Vagina (tissue), 2 donors: ENCODE measurements at places on chromosomes 1 and 21.

- H3K36me3 ChIP-seq, result no peaks in the 10 kb centered on the region
- H3K27ac ChIP-seq, result no peak overlapping the region
- H3K27me3 ChIP-seq, result no peaks in the 10 kb centered on the region
- no peak overlapping the region for H3K4me3 ChIP-seq
- H3K4me1 ChIP-seq, result peaks cover 5% of the 10 kb centered on the region
- DNase-seq, result no peak
Observed at GRCh38 chr1:50369830-50370229, 53.4 kb downstream of the DMRTA2 start.

DNA sequence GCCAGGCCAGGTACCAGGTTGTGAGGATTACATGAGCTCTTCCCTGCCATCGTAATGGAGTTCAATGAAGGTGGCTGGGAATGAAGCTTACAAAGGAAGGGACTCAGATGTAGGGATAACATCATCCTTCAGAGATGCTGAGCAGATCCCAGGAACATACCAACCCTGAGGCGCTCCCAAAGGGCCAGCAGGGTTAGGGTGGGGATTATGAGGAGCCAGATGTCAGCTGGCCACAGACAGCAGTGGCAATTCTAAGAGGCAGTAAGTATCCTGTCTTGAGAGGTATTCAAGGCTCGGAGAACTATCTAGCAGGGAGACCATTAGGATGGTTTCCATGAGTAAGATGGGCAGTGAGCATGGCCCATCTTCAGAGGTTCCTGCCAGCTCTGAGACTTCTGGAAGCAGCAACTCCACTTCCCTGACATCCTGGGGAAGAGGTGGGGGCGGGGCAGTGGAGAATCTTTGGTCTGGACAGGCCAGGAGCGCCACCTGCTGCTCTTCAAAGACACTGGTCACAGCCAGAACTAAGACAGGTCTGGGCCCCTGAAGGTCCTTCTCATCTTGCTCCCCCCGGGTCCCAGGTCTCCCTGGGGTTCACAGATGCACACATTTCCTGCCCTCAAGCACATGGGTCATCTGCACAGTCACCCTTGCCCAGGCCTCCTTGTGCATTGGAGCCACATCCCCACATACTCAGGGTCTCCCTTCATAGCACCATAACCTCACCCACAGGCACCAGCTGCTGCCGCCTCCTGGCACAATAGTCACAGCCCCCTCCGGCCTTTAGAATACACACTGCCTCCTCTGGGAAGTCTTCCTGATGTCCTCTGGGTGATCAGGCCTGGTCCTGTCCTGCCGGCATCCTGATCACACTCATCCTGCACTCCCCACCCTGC is 2.7 kb upstream of the SDC3 start:
- H3K4me1 ChIP-seq, result peaks cover 35% of the 10 kb centered on the region
- DNase-seq, result no peak
- no peak overlapping the region for H3K4me3 ChIP-seq
- no peaks in the 10 kb centered on the region for H3K36me3 ChIP-seq
- peak overlapping the region; percentile 16 for H3K27ac ChIP-seq

- H3K27me3 ChIP-seq, result no peaks in the 10 kb centered on the region
- no peak overlapping the region for H3K4me3 ChIP-seq
- no peaks in the 10 kb centered on the region for H3K36me3 ChIP-seq
- H3K27ac ChIP-seq, result peak overlapping the region; percentile 36
Observed at GRCh38 chr1:243490748-243491686, 235.2 kb downstream of the SDCCAG8 start.

DNA sequence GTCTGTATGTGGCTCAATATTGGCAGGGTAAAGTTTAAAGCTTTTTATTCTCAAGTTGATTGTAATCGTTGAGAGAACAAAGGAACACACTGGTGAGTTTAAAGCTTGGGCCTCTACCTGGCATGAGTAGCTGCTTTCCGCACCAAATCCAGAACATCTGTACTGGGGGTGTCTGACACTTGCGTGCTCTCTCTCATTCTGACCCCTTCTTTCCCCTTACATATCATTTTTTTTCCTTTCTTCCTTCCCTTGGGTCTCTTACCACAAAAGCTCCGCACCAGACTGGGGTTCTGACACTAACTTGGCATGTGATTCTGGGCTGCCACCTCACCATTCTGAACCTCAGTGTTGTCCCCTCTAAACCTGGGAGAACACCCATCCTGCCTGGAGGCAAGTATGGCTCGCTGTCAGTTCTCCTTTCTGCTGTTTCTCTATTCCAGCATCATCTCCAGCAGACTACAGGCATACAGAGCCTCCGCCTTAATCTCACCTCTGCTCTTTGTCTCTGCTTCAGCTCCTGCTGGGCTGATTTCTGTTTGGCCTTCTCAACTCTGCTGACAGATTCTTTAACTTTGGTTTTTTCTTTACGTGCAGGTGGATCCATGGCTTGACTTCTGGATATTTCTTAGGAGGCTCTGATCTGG is 859 bp upstream of the ERMAP start:
- no peak for DNase-seq
- peak overlapping the region; percentile 81 for H3K27ac ChIP-seq
- H3K4me1 ChIP-seq, result peaks cover 27% of the 10 kb centered on the region

- H3K4me1 ChIP-seq, result peaks cover 97% of the 10 kb centered on the region
- peak overlapping the region; percentile 98 for H3K27ac ChIP-seq
- no peak for DNase-seq
- H3K36me3 ChIP-seq, result no peaks in the 10 kb centered on the region
- no peak overlapping the region for H3K4me3 ChIP-seq
- no peaks in the 10 kb centered on the region for H3K27me3 ChIP-seq
Observed at GRCh38 chr1:17565461-17566252, 26.2 kb downstream of the ARHGEF10L start.

DNA sequence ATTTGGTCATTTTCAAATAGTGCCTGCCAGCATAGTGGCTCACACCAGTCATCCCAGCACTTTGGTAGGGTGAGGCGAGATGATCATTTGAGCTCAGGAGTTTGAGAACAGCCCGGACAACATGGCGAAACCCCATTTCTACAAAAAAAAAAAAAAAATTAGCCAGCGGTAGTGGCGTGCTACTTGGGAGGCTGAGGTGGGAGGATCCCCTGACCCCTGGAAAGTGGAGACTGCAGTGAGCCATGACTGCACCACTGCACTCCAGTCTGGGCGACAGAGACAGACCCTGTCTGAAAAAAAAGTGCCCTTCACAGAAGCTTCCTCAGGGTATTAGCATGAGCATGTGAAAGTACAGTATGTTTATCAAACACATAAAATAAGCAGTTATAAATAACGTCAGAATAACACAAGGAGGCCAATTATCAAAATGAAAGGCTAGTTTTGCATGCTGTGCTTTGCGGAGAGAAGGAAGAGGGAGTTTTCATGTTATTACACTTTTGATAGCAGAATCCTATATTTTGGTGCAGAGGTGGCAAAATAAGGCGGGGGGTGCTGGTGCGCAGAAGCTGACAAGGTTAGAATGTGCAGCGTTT is 781 bp upstream of the METTL13 start:
- H3K27ac ChIP-seq, result peak overlapping the region; percentile 86
- H3K27me3 ChIP-seq, result no peaks in the 10 kb centered on the region
- no peaks in the 10 kb centered on the region for H3K36me3 ChIP-seq

- peak overlapping the region; percentile 77 for H3K27ac ChIP-seq
- no peaks in the 10 kb centered on the region for H3K27me3 ChIP-seq
- H3K4me3 ChIP-seq, result peak overlapping the region; percentile 72
- no peak for DNase-seq
Observed at GRCh38 chr1:231337043-231337471, 595 bp downstream of the EXOC8 start.

DNA sequence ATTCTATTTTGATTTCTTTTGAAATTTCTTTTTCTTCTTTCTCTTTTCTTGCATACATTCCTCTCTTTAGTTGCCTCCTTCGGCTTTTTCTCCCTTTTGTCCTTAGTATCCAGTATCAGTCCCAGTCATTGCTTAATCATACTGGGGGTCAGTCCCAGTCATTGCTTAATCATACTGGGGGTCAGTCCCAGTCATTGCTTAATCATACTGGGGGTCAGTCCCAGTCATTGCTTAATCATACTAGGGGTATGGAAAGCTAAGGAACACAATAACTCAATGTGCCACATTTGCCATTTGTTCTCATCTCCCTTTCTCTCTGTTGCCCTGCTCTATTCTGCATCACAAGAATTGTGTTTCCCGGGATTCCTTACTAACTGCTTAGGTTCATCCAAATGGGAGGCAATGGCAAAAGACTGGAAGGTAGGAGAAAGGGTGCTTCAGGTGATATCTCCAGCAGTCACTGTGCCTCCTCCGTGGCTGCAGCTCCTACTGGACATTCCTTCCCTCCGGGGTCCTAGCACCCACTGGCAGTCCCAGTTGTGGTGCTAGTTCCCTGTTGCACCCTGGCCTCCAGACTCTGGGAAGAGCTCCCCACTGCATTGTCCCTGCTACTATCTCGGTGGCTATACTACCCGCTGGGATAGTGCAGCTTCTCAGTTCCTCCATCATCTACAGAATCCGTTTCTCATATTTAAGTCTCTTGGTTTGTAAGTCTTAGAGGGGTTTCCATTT is 32.6 kb upstream of the LAMC1 start:
- H3K27ac ChIP-seq, result no peak overlapping the region
- no peaks in the 10 kb centered on the region for H3K27me3 ChIP-seq
- DNase-seq, result no peak
- no peaks in the 10 kb centered on the region for H3K4me1 ChIP-seq
- no peaks in the 10 kb centered on the region for H3K36me3 ChIP-seq

GRCh38 chr1:97070376-97070775 is 348.8 kb downstream of the PTBP2 start:
- no peak overlapping the region for H3K27ac ChIP-seq
- no peak overlapping the region for H3K4me3 ChIP-seq
- DNase-seq, result no peak
- H3K4me1 ChIP-seq, result no peaks in the 10 kb centered on the region
- H3K36me3 ChIP-seq, result no peaks in the 10 kb centered on the region

- H3K4me1 ChIP-seq, result no peaks in the 10 kb centered on the region
- H3K4me3 ChIP-seq, result no peak overlapping the region
- no peak for DNase-seq
- no peaks in the 10 kb centered on the region for H3K36me3 ChIP-seq
- H3K27ac ChIP-seq, result no peak overlapping the region
- no peaks in the 10 kb centered on the region for H3K27me3 ChIP-seq
Observed at GRCh38 chr1:174550296-174550695, 102.5 kb downstream of the GPR52 start.

DNA sequence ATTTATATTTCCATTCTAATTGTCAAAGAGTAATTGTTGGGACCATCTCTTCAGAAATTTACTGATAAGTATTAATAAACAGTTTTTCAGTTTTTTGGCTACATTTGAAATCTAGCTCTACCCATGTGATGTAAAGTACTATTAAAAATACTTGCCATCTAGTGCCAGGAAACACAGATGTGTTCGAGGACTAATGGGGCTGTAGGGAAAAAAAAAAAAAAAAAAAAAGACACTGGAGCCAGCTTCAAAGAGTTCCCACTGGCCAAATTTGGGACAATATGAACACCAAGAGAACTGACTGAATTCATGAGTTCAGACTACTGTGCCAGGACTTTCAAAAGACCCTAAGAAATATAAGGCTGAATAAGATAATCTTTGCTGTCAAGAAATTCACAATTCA is 65.2 kb upstream of the GFI1 start:
- no peaks in the 10 kb centered on the region for H3K27me3 ChIP-seq
- DNase-seq, result no peak
- no peaks in the 10 kb centered on the region for H3K36me3 ChIP-seq
- no peak overlapping the region for H3K27ac ChIP-seq

DNA sequence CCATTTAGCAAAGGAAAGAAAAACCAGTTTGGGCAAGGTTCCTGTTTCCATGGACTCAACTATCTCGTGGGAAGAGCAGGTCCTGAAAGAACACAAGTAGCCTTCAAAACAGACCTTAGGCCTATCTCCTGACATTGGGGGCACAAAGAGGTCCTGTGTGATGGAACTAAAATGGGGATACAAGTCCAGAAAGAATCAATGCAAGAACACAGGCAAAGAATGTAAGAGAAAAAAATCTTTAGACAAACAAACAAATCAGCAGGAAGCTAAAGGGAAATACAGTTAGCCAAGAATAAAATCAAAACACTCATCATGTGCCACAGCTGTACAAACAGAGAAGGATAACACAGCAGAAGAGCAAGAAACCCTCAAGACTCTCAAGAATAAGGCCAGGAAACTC is 28.2 kb downstream of the SLC30A10 start:
- H3K36me3 ChIP-seq, result no peaks in the 10 kb centered on the region
- no peaks in the 10 kb centered on the region for H3K4me1 ChIP-seq
- H3K27ac ChIP-seq, result no peak overlapping the region
- H3K4me3 ChIP-seq, result no peak overlapping the region
- H3K27me3 ChIP-seq, result no peaks in the 10 kb centered on the region
- no peak for DNase-seq

DNA sequence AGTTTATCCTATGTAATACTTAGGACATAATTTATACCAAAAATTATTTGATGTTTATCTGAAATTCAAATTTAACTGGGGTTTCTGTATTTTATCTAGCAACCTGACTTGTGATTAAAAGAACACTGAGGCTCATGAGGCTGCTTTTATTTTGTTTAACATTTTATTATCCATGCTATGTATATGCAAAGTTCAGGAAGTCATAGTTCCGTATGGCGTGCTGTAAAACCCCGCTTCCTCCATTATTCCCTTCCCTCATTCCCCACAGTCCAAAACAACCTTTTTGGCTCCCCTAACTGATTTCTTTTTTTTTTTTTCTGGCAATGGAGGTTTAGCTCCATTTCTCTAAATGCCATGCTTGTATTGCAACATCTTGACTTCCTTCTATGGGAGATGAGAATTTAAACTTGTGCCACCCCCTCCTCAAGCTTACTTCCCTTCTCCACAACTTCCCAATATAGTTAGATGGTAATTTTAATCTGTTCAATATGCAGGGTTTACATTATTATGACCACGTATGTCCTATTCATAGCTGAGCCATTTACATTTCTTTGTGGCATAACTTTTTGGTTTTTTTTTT is 138.0 kb upstream of the DNAH14 start:
- no peaks in the 10 kb centered on the region for H3K36me3 ChIP-seq
- H3K27me3 ChIP-seq, result no peaks in the 10 kb centered on the region
- no peaks in the 10 kb centered on the region for H3K4me1 ChIP-seq
- no peak for DNase-seq
- H3K27ac ChIP-seq, result no peak overlapping the region
- H3K4me3 ChIP-seq, result no peak overlapping the region

DNA sequence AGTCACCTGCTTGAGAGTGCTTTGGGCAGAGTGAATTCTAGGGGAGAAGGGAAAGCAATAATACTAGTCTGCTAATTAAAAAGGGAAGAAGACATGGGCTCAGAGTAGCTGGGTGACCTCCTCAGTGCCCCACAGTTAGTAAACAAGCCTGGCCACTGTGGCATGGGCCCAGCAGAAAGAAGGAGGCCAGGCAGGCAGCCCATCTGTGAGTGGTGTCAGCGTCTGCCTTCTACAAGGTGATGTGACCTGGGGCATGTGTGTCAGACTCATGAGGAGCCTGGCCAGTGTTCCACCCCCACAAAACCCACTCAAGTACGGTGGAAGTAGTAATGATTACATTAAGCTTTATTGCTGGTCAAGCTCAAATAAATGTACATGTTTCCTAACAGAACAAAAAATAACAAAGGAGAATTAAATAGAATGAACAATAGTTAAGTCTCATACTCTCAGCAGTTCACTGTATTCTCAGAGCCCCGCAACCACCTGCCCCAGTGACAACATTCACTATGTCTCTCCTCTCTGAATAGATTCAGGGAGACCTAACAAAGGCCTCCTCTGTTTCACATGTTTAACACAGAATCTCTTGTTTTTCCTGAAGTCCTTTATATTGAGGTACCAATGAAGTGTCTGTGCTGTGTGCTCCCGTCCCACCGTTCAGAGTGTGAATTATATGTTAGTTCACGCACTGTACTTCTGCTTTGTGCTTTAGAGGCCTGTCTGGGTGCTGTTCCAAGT is 32.5 kb downstream of the SLC22A15 start:
- no peaks in the 10 kb centered on the region for H3K27me3 ChIP-seq
- no peak overlapping the region for H3K27ac ChIP-seq
- H3K4me1 ChIP-seq, result no peaks in the 10 kb centered on the region
- H3K4me3 ChIP-seq, result no peak overlapping the region
- DNase-seq, result no peak
